Dermis blood vessel endothelial cell (primary cell): ENCODE measurements at places on chromosomes 4 and X. TPM values are rescaled to one million over a fixed set of nuclear protein-coding genes. Genes with fewer than 3 reads are reported as not detected.

Gene IQSEC2
- 1.8 and 3.9 TPM in 2 replicates for total RNA-seq

Gene USO1
- 105 and 141 TPM in 2 replicates for total RNA-seq

Gene LNX1
- 3.1 TPM in 2 replicates for total RNA-seq

Gene MTTP
- 0.23 TPM in 1 of 2 replicates, not detected in the other for total RNA-seq

Gene USP27X
- total RNA-seq, result 2.7 and 3.7 TPM in 2 replicates

Gene TMEM187
- total RNA-seq, result 6.0 and 6.5 TPM in 2 replicates

Gene CXCL11
- 2.0 and 2.7 TPM in 2 replicates for total RNA-seq

Gene PDCL2
- not detected in 2 replicates for total RNA-seq

Gene ARHGAP6
- total RNA-seq, result 0.17 and 0.19 TPM in 2 replicates

Gene SNCA
- 140 and 167 TPM in 2 replicates for total RNA-seq

Gene BEX2
- 0.56 and 0.68 TPM in 2 replicates for total RNA-seq

Gene SLC10A4
- 0.05 TPM in 1 of 2 replicates, not detected in the other for total RNA-seq

Gene KLB
- total RNA-seq, result under 0.01 TPM in 1 of 2 replicates, not detected in the other

Gene GPC4
- 0.14 and 0.34 TPM in 2 replicates for total RNA-seq

Gene SSX3
- total RNA-seq, result not detected in 2 replicates

Gene MTMR8
- total RNA-seq, result 0.17 and 0.84 TPM in 2 replicates

Gene ZNF330
- 29.6 and 32.9 TPM in 2 replicates for total RNA-seq

Gene SHOX
- total RNA-seq, result not detected in 2 replicates

Gene FSTL5
- total RNA-seq, result under 0.01 and 1.3 TPM in 2 replicates

Gene CLTRN
- 0.09 and 0.17 TPM in 2 replicates for total RNA-seq

Gene RPL34
- 572 and 777 TPM in 2 replicates for total RNA-seq

Gene RPS6KA6
- total RNA-seq, result 1.4 TPM in 2 replicates

Gene GATA1
- not detected in 2 replicates for total RNA-seq
